SK-N-MC (cell line): ENCODE measurements at places on chromosomes 12 and 14.

DNA sequence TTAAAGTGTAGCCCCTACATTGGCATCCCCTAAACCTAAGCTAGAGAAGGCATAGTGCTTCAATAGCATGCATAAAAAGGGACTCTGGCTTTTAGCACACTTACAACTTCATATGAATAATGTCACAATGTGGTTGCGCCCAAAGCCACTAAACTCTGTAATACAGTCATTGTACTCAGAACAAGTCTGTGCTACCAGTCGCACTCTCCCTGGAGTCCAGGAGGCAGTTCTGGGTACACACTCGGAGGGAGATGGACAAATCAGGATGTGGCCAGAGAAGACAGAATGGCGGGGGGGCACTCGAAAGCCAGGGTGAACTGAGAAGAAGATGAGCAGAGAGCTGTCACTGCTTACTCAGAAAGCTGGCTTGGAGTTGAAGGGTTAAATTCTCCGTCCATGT lies 10.6 kb downstream of the SAMD4A start:
- DNase-seq: no peak

GRCh38 chr12:44377443-44378187 lies 498.5 kb downstream of the NELL2 start:
- no peak for DNase-seq

GRCh38 chr12:107912421-107913004 lies 138.0 kb downstream of the ASCL4 start:
- no peak for DNase-seq

GRCh38 chr14:93343797-93344196 lies 3.2 kb upstream of the COX8C start:
- no peak for DNase-seq

DNA sequence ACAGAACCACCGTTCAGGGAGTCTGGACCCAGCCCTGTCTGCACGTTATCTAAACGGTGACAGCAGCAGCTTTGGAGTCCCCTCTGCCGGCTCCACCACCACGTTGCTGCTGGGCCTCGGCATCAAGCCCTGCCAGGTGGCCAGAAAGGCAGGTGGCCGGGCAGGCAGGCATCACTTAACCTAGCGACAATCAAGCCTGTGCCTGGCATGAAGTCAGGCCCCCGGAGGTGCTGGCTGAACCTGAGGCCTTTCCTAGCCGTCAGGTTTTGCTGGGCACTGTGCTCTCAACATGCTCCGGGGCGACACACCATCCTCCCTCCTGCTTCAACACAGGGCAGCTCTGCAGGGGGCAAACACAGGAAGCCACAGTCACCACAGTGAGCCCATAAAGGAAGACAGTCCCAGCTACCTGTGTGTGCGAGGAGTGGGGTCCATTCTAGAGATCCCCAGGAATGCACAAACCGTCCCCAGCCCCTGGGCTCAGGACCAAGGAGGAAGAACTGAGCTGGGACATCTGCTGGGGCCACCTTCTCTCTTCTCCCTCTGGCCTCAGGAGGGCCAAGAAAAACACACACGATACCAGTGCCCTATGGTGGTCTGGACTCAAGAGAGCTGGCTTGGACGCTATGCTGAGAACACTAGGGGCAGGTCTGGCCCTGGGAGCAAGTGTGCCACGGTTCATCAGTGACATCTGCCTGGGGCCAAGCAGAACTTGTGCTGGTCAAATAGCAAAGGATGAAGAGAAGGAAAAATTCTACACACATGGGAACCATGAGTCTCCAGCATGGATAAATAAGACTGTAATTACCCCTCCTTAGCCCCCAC lies 44.7 kb downstream of the CCDC88C start:
- DNase-seq: no peak

- DNase-seq: no peak
These were observed 3.1 kb upstream of the BRF1 start for GRCh38 chr14:105303949-105304348.

- DNase-seq: no peak
These were observed 44.0 kb upstream of the GZMB start for GRCh38 chr14:24677956-24678355.

DNA sequence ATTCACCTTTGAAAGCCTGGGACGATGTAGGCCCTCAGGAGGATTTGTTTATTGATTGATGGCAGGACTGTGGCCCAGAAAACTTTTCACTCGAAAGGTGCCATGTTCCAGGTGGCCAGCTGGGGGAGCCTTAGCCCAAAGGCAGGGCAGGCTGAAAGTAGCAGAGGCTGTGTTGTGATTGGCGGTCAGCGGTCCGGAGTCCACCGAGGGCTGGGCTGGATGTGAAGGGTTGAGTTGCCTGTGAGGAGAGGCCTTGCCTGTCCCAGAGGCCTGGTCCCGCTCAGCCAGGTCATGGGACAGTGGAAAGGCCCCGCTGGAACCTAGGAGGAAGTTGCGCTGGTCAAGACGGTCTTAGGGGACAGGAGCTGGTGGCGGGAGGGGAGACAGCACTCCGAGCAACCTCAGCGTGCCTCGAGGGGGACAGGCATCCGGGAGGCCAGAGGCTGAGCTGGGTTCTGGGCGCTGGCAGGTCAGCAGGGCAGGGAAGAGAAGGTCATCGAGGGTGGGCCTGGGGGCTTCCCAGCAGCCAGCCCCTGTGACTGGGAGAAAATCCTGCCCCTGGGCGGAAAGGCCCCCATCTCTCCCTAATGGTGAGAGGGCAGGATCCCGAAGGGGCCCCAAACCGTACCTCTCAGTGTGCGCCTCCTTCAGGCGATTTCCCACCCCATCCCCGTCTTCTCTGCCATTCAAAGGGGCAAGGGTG lies 26.3 kb downstream of the CMA1 start:
- no peak for DNase-seq

- no peak for DNase-seq
These were observed 393 bp downstream of the ORMDL2 start for GRCh38 chr12:55818140-55818728.

- no peak for DNase-seq
These were observed 7.5 kb downstream of the UTP20 start for GRCh38 chr12:101287357-101287756.

GRCh38 chr12:13135371-13136178 lies 32.1 kb upstream of the GSG1 start:
- peak; percentile 10 for DNase-seq

DNA sequence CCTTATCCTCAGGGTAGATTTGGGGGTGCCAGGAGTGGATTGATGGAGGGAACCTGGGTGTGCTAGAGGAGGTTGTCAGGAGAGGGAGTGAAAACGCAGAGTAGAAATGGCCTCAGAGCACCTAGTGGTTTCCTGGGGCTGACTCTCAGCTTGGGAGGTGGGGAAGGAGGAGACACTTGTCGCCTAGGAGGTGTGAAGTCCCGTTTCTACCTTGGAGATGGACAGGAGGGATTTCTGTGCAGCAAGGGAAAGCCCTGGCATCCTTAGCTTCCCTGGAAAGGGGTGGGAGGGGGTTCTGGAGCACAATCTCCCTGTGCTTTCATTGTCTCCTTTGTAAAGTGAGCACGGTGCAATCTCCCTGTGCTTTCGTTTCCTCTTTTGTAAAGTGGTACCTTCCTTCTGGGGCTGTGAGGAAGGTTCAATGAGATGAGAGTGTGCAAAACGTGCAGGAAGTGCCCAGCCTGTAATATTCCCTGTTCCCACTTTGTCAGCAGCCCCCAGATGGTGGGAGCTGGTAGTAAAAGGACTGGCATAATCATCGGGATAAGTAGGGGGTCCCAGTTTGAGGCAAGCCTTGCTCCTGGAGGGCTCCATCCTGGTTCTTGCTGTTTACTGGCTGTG lies 1.6 kb downstream of the OAS3 start:
- DNase-seq: no peak

DNA sequence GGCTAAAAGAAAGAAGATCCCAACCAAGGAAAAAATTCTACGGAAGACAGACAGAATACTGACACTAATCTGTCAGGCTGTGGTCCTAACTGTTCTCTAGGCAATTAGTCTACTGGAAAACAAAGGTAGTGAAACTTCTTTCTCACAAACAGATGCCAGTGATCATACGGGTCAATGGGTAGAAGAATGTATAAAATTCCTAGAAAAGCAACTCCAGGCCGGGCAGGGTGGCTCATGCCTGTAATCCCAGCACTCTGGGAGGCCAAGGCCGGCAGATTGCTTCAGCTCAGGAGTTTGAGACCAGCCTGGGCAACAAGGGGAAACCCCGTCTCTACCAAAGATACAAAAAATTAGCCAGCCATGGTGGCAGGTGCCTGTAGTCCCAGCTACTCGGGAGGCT lies 64.8 kb downstream of the HECTD4 start:
- no peak for DNase-seq

DNA sequence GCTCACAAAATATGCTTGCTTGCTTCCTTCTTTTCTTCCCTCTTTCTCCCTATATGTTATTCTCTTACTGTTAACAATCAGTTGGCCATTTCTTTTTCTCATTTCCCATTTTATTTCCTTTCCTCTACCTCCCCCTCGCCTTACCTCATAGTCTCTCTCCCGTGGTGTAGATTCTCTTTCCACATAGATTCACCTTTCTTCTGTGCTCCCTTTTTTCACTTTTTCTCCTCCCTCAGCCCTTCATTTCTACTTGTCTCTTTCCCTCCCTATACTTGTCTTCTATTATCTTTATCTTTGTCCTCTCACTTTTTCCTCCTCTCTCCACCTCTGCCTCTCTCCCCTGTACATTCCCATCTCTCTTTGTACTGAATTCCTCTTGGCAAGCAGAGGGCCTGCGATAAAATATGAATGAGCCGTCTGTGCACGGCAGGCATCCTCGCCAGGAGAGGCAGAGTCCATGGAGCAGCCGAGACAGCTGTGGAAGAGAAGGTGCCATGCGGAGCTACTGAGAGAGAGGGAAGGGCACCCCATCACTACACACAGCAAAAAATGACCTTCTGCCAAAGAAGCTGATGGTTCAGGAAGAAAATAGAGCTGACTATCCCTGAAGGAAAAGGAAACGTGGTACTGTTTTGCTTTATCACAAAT lies 12.1 kb downstream of the C14orf93 start:
- no peak for DNase-seq

DNA sequence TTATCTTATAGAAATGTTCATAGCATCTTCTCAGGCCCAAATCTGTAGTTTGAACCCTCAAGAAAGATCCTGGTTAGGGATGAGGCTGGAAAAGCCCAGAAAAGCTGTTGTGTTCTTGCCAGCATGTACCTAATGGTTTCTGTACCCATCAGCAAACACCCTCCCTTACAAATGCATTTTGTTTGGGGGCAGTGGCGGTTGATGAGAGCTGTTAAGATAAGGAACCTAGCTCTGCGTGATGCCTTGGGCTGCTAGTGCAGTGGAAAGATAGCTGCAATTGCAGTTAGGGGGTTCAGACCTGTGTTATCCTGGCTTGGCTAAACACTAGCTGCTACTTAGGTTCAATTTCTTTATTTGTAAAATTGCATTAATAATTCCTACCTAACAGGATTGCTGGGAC lies 3.6 kb downstream of the TPH2 start:
- DNase-seq: no peak

- no peak for DNase-seq
These were observed 68.2 kb downstream of the KSR2 start for GRCh38 chr12:117900561-117900960.

- DNase-seq: no peak
These were observed 4.5 kb downstream of the MYL6 start for GRCh38 chr12:56162468-56163290.

GRCh38 chr14:90508036-90508435 lies 111.2 kb downstream of the CALM1 start:
- no peak for DNase-seq

- no peak for DNase-seq
These were observed 30.0 kb downstream of the SLC38A2 start for GRCh38 chr12:46342562-46343033.

GRCh38 chr14:99194136-99194535 lies 77.9 kb downstream of the BCL11B start:
- DNase-seq: no peak

DNA sequence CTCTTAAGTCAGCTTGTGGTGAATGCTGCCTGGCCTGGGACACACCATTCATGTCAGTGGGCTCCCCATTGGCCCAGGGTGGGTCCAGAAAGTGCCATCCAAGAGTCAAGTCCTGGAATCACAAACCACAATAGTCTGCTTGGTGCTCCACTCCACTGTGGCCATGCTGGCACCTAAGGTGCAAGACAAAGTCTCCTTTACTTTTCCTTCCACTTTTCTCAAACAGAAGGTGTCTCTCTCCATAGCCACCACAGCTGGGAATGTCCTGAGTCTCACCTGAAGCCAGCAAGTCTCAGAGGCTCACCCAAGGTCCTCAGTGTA lies 9.0 kb downstream of the RDH16 start:
- no peak for DNase-seq

GRCh38 chr12:23473071-23473470 lies 476.4 kb downstream of the SOX5 start:
- DNase-seq: no peak

GRCh38 chr14:95535226-95536021 lies 574 bp downstream of the GLRX5 start:
- DNase-seq: no peak

GRCh38 chr12:67797185-67797741 lies 148.7 kb downstream of the DYRK2 start:
- no peak for DNase-seq

DNA sequence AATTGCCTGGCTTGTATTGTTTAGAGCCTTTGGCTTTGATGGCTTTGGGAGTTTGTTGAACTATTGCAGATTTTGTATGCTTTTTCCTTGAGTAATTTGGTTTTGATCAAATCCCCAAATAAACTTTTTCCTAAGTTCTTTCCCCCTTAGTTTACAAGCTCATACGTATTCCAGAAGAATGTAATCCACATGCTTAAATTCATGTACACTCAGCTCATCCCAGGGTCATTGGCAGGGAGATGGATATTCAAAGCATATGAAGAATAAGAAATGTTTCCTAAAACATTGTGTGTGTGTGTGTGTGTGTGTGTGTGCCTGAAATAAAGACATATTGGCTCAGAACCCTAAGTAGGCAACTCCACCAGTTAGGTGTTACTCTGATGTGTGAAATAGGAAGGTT lies 89.4 kb downstream of the TMEM30B start:
- no peak for DNase-seq

DNA sequence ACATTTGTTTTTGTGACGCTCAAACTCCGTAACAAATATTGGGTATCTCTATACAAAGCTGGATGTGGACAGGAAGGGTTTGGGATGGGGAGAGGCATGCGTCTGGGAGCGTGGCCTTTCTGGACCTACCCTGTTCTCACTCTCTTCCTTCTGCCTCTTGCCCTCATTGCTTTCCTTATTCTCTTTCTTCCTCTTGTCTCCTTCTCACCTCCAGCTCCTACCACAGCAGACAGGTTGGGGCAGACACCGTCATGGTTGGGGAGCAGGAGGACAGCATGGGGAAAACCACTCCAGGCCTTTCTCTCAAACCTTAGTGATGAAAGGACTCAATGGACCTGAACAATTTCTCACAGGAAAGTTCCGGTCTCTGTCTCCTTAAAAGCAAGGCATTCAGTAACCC lies 465.3 kb downstream of the RAD51B start:
- no peak for DNase-seq

GRCh38 chr12:4202487-4202886 lies 71.1 kb upstream of the CCND2 start:
- no peak for DNase-seq

DNA sequence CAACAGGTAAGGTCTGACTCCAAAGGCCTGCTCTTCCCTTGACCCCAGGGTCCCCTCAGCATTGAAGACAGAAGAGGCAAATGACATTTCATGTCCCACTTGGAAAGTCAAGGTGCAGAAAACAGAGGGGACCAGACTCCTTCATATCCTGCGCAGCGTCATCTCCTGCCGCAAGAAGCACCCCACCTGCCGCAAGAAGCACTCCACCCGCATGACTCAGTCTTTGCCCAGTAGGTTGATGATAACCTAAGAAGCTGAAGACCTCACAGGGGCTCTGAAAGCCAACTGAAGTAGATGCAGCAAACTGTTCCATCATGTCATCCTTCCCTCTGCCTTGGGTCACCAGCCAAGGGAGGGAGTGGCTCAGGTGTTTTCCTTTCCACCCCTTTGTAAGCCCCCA lies 11.6 kb upstream of the SMUG1 start:
- DNase-seq: no peak

- DNase-seq: no peak
These were observed 130.1 kb downstream of the KITLG start for GRCh38 chr12:88450136-88450535.
